ENCODE measurements at places on chromosomes 7 and 10.

GRCh38 chr7:148709014-148709413 is 10.3 kb downstream of the CUL1 start:
- DNase-seq = no peak

- no peak for DNase-seq
Measured at GRCh38 chr7:106604303-106604924, 56.5 kb downstream of the CCDC71L start.

DNA sequence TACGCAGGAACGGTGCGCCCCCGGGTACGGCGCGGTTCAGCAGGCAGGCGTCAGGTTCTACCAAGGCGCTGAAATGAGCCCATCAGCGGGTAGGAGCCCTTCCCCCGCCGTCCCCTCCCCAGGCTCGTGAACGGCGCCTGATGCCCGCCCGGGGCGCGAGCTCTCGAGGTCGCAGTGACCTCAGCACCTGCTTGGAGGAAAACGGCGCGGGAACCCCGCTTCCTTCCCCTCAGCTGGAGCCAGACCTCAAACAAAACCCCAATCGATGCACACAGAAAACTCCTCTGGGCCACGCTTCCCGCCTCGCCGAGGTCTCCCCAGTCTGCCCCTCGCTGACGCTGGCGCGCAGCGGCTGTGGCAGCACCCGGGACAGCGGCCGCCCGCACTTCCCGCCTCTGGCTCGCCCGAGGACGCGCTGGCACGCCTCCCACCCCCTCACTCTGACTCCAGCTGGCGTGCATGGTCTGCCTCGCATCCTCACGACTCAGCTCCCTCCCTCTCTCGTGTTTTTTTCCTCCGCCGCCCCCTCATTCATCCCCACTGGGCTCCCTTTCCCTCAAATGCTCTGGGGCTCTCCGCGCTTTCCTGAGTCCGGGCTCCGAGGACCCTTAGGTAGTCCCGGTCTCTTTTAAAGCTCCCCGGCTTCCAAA is 514 bp upstream of the GAD2 start:
- no peak for DNase-seq

- DNase-seq = no peak
Measured at GRCh38 chr10:43155741-43156140, 17.5 kb downstream of the CSGALNACT2 start.

GRCh38 chr10:115402699-115403098 is 309.5 kb downstream of the ATRNL1 start:
- no peak for DNase-seq

DNA sequence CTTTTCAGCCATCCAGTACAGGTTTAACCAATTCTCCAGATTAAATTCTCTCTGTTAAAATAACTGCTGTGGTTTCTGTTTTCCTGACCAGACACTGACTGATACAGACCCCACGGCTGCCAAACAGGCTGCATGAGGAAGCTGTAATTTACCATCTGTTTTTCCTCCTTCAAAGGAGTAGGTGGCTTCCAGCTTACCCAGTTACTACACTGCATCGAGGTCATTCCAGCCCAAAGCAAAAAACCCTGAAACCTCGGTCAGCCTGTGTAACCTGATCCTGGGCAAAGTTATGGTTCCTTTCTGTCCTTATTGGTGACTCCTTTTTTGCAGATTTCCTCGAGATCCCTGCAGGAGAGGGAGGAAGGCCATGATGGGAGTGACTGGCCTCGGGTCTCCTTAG is 27.9 kb upstream of the LOXL4 start:
- DNase-seq = no peak

DNA sequence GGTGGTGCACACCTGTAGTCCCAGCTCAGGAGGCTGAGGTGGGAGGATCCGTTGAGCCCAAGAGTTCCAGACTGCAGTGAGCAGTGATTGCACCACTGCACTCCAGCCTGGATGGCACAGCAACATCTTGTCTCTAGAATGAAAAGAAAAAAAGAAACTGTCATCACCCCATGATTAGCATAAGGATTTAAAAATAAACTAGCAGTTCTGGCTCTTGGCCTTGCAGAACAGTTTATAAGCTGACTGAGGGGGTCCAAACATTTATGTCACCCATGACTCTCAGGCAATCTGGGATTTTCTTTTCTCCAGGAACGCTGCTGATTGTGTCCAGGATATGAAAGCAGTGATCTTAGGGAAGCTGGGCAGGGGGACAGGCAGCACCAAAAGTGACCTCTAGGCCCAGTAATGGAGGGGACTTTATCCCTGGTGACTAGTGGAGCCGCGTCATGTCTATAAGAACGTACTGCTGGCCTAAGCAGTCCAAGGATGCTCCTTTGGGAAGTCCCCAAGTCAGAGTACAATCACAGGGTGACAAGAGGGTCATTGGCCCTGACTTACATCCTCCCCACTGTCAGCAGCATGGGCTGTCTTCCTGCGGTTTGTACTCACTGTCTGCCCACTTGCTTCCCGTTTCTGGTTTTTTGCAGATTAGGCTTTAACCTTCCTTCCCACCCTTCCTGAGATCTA is 177.4 kb downstream of the ARHGAP12 start:
- no peak for DNase-seq

DNA sequence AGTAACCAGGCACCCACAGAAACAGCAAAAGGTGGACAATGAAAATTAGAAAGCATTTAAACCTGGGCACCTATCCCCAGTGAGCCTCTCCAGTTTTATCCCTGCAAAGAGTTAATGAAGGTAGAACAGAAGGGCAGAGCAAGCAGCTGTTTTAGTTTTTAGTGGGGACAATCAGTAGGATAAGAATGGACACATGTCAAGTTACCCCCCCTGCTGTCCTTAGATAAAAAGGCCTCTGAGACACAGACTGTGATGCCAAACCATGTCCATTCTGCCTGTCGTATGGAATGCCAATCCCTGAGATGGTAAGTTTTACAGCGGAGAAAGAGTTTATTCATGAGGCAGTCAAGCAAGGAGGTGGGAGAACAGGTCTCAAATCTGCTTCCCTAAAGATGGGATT is 162.6 kb upstream of the AGR3 start:
- DNase-seq = no peak

DNA sequence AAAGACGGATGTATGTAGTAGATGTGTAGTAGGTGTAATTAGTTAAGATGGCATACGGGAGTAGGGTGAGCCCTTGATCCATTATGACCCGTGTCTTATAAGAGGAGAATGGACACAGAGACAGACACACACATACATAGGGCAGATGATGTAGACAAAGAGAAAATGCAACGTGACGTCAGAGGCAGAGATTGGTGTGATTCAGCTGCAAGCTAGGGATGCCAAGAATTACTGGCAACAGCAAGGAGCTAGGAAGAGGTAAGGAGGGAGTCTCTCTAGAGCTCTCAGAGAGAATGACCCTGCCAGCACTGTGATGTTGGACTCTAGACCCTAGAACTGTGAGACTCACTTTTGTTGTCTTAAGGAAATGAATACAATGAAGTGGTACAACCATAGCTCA is 247.0 kb upstream of the HABP2 start:
- no peak for DNase-seq

DNA sequence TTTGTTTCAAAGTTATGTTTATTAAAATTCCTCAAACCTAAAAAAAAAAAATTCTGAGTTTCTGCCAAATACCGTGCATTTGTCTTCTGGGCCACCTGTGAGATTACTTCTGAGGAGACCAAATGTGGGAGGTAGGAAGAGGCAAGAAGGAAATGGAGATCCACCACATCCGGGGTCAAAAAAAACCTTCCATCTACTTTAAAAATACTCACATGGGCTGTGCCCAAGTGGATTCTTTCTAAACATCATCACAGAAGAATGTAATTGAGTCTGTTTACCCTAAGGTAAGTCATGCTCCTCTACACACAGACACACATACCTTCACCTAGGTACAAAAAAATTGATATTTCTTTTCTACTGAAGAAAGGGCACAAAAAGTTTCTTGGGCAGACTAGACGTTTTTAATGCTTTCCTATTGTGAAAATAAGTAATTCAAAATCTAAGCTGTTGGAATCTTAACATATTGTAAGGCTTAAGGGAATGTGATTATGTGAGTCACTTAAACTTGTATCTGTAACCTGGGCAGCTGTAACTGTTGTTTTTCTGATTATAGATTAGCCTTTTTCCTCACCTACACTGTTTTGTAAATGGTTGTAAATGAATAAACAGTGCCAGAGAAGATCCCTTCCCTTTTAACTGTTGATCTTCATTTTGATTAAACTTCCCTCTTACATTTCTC is 19.1 kb upstream of the SPOCK2 start:
- peak; percentile 22 for DNase-seq

DNA sequence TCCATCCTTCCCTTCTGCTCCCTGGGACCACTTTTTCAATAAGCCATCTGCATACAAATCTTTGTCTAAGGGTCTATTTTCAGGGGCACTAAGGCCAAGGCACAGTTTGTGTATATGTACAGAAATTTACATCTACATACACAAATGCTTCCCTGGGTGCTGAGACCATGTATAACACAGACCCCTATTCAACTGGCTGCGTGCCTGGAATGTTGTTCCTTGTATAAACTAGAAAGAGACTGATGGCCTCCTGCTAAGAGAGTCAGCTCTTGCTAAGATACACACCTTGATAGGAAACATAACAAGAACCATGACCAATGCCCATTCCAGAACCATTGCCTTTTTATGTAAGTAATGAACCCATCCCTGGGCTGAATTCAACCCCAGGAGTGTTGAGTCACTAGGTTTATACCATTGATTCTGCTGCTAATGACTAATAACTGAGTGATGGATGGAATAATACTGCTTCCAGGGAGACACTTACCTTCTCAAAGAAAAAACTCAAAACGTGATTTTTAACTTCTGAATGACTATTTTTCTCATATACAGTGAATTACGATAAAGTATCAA is 290.7 kb downstream of the FGFR2 start:
- no peak for DNase-seq

DNA sequence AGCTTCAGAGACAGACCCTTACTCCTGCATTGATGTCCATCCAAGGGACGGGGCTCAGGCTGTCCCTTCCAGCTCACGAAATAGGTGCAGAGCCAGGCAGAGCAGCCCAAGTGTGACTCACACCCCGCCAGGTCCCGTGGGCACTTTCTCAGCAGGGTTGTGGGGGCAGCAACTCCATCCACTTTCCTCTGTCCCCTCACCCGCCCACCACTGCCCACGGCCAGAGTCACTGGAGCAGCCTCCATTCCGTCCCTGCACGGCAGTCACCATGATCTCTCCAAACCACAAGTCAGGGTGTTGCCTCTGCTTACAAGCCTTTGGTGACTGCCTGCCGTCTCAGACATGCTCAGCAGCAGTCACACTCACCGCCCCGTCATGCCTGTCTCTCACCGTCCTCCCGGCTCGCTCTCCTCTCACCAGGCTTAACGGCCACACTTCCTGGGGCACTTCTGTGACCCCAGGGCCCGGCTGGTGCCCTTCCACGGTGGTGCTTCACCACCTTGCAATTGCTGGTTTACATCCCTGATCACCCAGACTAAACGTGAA is 39.3 kb downstream of the CALML3 start:
- DNase-seq = peak; percentile 31

DNA sequence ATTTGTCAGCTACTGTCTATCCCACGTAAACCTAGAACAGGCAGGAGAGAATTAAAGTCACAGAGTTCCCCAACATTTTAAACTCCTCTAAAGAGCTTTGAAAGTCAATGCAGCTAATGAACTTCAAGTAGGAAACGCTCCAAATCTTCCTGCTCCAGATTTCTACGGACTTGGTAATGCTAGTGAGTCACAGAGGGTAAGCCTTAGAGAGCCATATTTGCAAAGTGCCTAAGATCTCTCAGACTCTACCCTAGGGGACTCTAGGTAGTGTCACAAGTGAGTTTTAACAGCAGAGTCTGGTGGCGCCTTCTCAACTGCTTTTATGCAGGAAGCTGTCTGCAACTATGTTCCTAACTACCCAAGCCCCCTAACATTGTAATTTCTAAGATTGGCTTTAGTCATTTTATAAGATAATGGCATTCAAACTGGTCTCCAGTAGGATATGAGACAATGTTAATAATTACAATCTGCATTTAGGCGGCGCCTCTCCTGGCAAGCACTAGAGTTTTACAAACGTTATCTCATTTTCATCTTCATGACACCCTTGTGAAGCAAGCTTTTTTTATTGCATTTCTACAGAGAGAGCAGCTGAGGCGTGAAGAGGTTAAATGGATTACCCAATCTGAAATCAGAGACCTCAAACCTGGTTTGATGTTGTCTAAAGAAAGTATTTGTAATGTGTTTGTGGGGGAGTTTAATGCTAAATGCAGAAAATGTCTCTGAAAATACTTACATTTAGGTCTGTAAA is 22.0 kb upstream of the FZD1 start:
- DNase-seq = no peak

DNA sequence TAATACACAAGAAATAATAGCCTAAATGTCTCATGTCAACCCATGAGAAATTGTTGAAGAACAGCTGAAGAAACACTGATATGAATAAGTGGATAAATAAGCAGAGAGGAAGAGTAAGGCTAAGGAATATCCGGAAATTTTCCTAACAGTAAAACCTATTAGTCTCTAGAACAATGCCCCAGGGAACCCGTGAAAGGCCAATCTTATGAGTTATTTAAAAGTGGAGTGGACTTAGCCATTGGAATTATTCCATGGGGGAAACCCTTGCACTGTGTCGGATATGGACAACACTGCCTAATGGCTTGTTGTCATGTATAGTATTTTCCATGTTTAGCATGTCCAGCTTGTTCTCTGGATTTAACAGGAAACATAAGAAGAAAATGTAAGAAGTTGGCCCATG is 217.2 kb upstream of the PLXNA4 start:
- no peak for DNase-seq
